Stimulated activated CD4-positive, alpha-beta T cell treated with anti-CD3 and anti-CD28 coated beads, Interleukin-15, amount 100 ng/mL, for 1 hour (primary cell): ENCODE measurements at places on chromosomes 2 and 18.

DNA sequence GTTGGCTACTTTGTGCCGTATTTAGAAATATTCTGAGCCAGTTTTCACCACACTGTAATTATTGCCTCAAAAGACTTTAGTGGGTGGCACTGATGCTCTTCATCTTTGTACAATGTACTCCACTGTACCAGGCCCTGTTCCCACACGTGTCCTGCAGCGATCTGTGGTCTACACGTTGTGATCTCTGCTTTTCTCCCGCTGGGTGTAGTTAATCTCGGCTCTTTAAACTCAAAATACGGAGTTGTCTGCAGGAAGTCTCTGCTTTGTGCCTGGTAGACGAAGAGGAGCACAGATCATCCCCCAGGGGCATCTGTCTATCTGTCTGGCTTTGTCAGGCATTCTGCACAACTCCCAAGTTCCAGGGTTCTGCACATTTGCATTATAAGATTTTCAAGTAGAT is 12.1 kb upstream of the GREB1 start:
- DNase-seq: no peak

DNA sequence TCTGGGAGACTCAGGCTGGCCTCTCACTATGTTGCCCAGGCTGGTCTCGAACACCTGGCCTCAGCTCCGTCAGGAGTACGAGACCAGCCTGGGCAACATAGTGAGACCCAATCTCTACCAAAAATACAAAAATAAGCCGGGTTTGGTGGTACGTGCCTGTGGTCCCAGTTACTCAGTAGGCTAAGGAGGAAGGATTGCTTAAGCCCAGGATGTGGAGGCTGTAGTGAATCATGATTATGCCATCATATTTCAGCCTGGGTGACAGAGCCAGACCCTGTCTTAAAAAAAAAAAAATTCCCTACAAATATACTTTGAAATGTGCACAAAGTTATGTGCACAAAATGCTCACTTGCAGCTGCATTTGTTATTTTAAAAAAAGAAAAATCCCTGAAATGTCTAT is 26.3 kb upstream of the AGAP1 start:
- DNase-seq: no peak

DNA sequence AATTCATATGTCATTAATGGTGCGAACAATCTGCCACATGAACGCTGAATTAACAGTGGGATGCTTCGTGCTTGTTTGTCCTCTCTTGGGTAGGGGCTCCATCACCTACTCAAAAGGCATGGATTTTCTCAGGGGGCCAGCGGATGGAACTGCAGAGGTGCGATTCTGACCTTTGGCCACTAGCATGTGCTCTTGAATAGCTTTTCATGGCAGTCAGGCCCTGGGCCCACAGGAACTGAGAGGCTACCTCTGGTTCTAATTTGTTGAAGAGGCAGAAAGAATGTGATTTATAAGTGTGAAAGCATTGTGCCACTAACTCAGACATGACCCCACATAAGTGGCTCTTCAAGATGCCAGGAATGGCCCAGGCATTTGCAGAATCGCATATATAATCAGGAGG is 283.2 kb downstream of the INSIG2 start:
- no peak for DNase-seq

GRCh38 chr2:101325425-101325824 is 16.9 kb upstream of the RNF149 start:
- DNase-seq: no peak

- DNase-seq: no peak
Observed at GRCh38 chr2:111219734-111220505, 99.2 kb downstream of the BCL2L11 start.

DNA sequence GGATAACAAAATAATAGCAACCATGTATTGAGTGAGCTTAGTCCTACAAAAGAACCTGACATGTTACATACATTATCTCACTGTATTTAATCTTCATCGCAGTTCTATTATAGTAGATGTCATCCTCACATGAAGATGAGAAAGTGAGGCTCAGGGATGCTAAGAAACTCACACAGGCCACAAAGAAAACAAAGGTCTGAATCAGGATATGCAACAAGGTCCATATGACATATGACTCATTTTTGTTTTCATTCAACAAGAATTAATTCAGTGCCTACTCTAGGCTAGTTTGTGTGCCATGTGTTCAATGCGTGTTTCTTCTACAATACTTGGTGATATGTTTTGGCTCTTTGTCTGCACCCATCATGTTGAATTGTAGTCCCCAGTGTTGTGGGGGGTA is 219.7 kb upstream of the EPHA4 start:
- no peak for DNase-seq
